ENCODE measurements at places on chromosomes 2 and 18.

GRCh38 chr18:25248755-25249154, 103.2 kb downstream of the ZNF521 start:
- no peak for DNase-seq

DNA sequence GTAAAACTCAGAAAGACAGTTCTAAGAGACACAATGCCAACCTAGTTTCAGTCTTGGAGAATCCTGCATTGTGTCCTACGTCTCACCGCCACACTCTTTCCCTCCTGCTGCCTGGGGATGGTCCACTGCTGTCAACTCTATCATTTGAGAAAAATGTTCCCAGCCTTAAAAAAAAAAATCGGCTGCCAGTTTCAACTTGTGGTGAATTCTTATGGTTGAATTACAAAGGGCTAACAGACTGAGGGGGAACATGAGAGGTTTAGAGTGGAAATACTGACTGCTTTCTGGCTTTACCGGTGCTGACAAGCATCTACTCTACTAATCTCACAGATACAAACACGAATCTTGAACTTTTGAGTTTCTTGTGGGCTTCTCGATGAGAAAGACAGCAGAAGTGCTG, 74.0 kb downstream of the NAB1 start:
- DNase-seq, result no peak

GRCh38 chr2:15649561-15650255, 58.0 kb downstream of the DDX1 start:
- DNase-seq, result no peak

GRCh38 chr2:207165121-207166038, at the start of gene KLF7:
TSS of gene KLF7 (minus strand) at chr2:207165948. CDS start at chr2:207165568, 380 bp downstream.
- peak; percentile 36 for DNase-seq

DNA sequence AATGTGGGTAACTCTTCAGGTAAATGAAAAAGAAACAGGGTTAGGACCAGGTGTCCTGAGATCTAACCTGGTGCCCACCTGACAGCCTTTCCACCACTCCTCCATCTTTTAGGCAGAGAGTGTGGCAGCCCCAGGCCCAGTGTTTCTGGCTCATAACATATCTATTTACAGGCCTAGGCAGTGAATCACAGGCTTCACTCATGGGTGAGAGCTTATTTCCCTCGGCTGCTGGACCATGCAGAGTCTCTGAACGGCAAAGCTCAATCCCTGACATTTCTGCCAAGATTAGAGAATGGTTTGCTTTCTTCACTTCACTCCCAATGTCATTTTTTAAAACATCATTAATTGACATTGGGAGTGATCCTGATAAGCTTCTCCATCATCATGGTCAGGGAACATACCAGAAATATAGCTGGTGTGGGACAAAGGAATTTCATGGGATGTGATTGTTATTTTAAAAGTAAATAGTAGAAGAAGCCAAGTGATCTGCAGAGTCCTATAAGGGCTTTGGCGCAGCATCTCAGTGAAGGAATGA, 323.9 kb downstream of the SETBP1 start:
- no peak for DNase-seq

DNA sequence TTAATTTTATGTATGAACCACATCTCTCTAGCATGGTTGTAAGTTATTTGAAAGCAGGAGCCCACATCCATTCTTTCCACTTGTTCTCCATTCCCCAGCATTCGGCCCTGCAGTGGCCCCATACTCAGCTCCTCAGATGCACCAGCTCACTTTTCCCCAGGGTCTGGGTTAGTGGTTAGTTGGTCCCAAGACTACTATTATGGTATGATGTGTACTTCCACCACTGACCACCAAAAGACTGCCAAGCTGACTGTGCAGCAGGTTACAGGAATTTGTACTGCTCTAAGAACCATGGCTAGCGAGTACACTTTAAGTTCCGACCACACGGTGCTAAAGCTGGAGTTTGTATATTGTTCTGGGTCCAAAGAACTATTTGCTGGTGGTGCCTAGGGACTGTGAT, 413.6 kb upstream of the TCF4 start:
- no peak for DNase-seq

DNA sequence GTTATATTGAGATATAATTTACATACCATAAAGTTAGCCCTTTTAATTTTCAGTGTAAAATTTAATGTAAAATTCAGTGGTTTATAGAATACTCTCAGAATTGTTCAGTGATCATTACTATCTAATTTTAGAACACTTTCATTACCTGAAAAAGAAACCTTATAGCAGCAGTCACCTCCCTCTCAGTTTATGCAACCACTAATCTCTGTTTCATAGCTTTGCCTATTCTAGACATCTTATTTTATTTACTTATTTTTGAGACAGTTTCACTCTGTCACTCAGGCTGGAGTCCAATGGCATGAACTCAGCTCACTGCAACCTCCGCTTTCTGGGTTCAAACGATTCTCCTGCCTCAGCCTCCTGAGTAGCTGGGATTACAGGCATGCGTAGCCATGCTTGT, 479.6 kb downstream of the DPP10 start:
- no peak for DNase-seq

DNA sequence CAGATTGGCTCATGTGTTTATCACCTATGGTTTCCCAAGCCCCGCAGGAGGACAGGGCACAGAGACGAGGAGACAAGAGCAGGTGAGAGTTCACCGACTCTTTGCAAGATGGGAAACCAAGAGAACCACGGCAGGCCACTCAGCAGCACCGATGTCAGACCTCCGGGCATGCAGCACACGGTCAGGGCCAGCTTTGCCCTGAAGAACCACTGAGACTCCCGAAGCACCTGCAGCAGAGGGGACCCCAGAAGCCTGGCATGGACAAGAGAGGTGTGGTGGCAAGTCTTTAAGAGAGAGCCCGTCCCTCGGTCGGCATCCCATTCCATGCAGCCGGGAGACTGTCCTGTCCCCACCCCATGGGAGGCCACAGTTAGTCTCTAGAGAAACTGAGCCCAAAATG, 36.6 kb upstream of the TAF1B start:
- no peak for DNase-seq
